Activated CD4-positive, alpha-beta T cell treated with anti-CD3 and anti-CD28 coated beads, Interleukin-2, amount 50 U/mL, for 48 hours (primary cell): ENCODE measurements at places on chromosomes 2 and 18.

- no peak for DNase-seq
Observed at GRCh38 chr2:150120326-150120955, 367.0 kb downstream of the RND3 start.

DNA sequence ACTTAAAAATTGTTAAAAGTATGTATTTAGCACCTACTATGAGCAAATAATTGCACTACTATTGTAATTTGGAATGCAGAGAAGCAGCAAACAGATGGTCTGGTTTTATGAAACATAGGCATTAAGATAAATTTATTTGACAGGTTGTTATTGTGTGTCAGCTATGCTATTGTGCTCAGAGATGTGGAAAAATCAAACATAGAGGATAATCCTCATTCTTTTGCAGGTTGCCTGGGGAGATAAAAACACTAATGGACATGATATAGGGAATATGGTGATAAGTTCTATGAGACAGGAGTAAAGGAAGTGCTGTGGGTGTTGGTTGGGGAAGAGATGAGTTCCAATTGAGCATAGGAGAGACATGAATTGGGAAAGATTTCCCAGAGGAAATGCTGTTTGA, 71.3 kb downstream of the PPP1R1C start:
- DNase-seq: no peak

- no peak for DNase-seq
Observed at GRCh38 chr2:26052740-26053139, 18.9 kb downstream of the RAB10 start.

DNA sequence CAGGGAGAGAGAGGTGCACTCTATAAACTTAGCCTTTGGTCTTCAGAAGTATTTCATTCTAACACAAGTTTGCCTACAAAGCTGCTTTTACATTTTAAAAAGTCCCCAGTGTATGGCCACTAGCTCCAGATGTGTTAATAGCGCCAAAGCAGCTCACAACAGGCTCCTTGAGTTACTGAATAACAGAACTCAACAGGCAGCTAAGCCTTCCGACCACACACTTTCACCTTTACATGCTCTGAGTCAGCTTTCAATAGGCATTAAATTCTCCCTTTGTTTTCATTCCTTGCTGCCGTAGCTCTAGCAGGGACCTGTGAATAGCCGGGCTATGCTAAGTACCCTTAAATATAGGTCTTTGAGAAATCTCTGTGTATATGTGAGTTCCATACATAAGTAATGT, 262.8 kb upstream of the PARD3B start:
- no peak for DNase-seq

- DNase-seq: no peak
Observed at GRCh38 chr2:144583741-144584453, 64.0 kb upstream of the ZEB2 start.

- no peak for DNase-seq
Observed at GRCh38 chr2:199136681-199137080, 321.1 kb downstream of the SATB2 start.

GRCh38 chr2:8018956-8019355, 662.9 kb upstream of the ID2 start:
- DNase-seq: no peak
